ENCODE measurements at places on chromosomes 3 and 15. TPM values are rescaled to one million over a fixed set of nuclear protein-coding genes. Genes with fewer than 3 reads are reported as not detected.

DNA sequence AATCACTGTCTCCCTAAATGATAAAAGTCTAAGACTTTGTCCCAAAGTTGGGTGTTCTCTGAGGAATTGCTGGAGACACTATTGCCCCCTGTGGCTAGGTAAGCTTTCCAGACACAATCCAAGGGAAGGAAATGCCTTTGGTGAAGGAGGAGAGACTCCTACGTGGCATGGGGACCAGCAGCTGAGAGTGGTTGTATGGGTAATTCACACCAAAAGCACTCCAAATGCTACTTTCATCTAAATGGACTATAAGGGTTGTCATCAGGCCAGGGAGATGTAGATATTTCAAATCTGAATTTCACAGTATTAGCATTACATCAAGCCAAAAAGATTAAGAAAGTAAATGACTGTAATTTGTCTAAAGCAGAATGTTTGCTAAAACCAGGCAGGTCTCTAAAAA is 400.8 kb upstream of the THBS1 start:
- no peak overlapping the region for H3K27ac ChIP-seq
- no peak overlapping the region for H3K4me3 ChIP-seq
- H3K4me1 ChIP-seq = no peaks in the 10 kb centered on the region
- peaks cover 23% of the 10 kb centered on the region for H3K27me3 ChIP-seq
- no peaks in the 10 kb centered on the region for H3K36me3 ChIP-seq

- no peak overlapping the region for H3K27ac ChIP-seq
- no peak for DNase-seq
- no peak overlapping the region for H3K4me3 ChIP-seq
- H3K36me3 ChIP-seq = no peaks in the 10 kb centered on the region
Observed at GRCh38 chr3:171687581-171687980, 122.7 kb downstream of the PLD1 start.

- no peak overlapping the region for H3K4me3 ChIP-seq
- no peaks in the 10 kb centered on the region for H3K36me3 ChIP-seq
- no peaks in the 10 kb centered on the region for H3K27me3 ChIP-seq
Observed at GRCh38 chr3:173690542-173691180, 293.1 kb downstream of the NLGN1 start.

Gene TNNC1
- 2.9 TPM for total RNA-seq

Gene ZCWPW2
- 0.19 TPM for total RNA-seq
